ENCODE measurements at places on chromosomes 1 and 21. TPM values are rescaled to one million over a fixed set of nuclear protein-coding genes. Genes with fewer than 3 reads are reported as not detected.

FCRLB gene
- total RNA-seq = 1.2 TPM

GRCh38 chr1:23527366-23527765, 3.7 kb downstream of the E2F2 start:
- peaks cover 73% of the 10 kb centered on the region for H3K4me1 ChIP-seq
- no peak for DNase-seq
- H3K27ac ChIP-seq = peak overlapping the region; percentile 91
- H3K36me3 ChIP-seq = no peaks in the 10 kb centered on the region
- H3K4me3 ChIP-seq = no peak overlapping the region

- no peak overlapping the region for H3K4me3 ChIP-seq
- H3K36me3 ChIP-seq = no peaks in the 10 kb centered on the region
- H3K4me1 ChIP-seq = no peaks in the 10 kb centered on the region
Measured at GRCh38 chr1:100597061-100597741, 59.3 kb downstream of the GPR88 start.

DNA sequence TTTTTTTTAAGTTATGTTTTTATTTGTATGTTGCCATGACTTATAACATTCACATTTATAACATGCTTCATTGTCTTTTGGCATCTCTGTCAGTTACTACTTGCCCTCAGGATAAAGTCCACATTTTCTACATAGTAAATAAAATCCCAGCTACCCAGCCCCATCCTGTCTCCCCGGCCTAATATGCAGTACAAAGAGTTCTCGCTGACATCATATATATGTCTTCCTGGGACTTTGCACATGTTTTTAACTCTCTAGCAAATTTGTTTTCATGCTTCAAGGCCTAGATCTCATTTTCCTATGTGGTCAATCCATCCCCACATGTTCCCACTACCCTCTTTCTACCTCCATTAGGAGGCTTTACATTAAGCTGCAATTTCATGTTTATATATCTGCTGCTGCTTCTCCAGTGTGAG, 33.0 kb upstream of the IVNS1ABP start:
- H3K4me1 ChIP-seq = no peaks in the 10 kb centered on the region
- no peak overlapping the region for H3K27ac ChIP-seq
- no peak for DNase-seq
- no peak overlapping the region for H3K4me3 ChIP-seq
- H3K36me3 ChIP-seq = no peaks in the 10 kb centered on the region
- H3K27me3 ChIP-seq = no peaks in the 10 kb centered on the region

- no peak overlapping the region for H3K27ac ChIP-seq
- H3K4me1 ChIP-seq = no peaks in the 10 kb centered on the region
- no peaks in the 10 kb centered on the region for H3K27me3 ChIP-seq
- H3K4me3 ChIP-seq = no peak overlapping the region
- DNase-seq = no peak
Measured at GRCh38 chr1:165532053-165532452, 11.7 kb upstream of the LRRC52 start.
